Activated T-helper 17 cell treated with anti-CD3 and anti-CD28 coated beads, Interleukin-2, amount 50 U/mL, for 72 hours (primary cell): ENCODE measurements at places on chromosomes 4 and X.

DNA sequence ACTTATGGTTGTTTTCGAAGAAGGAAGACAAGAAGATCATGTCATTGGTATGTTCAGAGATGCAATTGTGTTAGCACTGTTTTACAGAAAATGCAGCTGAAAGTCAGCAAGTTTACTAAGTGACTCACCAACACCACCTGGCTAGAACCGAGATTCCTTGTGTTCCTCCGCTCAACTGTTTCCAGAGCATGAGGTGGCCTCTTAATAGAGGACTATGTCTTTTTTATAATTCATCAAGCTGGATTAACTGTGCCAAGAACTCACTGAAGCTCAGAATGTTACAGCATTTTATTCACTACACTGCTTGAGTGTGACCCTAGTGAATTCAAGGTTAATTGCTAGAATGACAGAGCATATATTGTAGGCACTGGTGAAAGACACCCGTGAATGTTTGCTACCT is 1573.5 kb upstream of the TENM3 start:
- H3K27ac ChIP-seq = no peak overlapping the region
- no peaks in the 10 kb centered on the region for H3K27me3 ChIP-seq
- ATAC-seq = no peak
- no peaks in the 10 kb centered on the region for H3K4me1 ChIP-seq
- no peaks in the 10 kb centered on the region for H3K36me3 ChIP-seq

GRCh38 chr4:77818602-77819403 is at the start of gene CNOT6L:
Gene CNOT6L (minus strand): TSS chr4:77819368. CDS start chr4:77819308, 60 bp downstream.
- H3K4me3 ChIP-seq = peak within 1 kb of the TSS; percentile 94
- H3K27me3 ChIP-seq = no peaks in the 10 kb centered on the region
- peak; percentile 34 for ATAC-seq
- H3K4me1 ChIP-seq = peaks cover 22% of the 10 kb centered on the region
- H3K36me3 ChIP-seq = peaks cover 37% of the 10 kb centered on the region

DNA sequence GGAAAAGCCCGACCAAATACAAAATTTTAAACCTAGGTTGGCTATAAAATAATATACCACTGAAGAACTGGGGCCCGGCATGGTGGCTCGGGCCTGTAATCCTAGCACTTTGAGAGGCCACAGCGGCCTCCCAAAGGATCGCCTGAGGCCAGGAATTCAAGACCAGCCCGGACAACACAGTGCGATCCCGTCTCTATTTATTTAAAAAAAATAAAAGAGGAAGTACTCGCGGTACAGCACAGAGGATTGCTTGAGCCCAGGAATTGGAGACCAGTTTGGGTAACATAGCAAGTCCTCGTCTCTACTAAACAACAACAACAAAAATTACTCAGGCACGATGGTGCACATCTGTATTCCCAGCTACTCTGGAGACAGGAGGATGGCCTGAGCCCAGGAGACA is 44.8 kb upstream of the CDKN2AIP start:
- H3K27me3 ChIP-seq = peaks cover 3% of the 10 kb centered on the region
- no peak overlapping the region for H3K27ac ChIP-seq
- H3K4me1 ChIP-seq = peaks cover 18% of the 10 kb centered on the region

- H3K4me3 ChIP-seq = no peak overlapping the region
- H3K4me1 ChIP-seq = no peaks in the 10 kb centered on the region
- no peaks in the 10 kb centered on the region for H3K36me3 ChIP-seq
- H3K27me3 ChIP-seq = no peaks in the 10 kb centered on the region
- no peak for ATAC-seq
Measured at GRCh38 chrX:10922159-10922558, 189.0 kb upstream of the HCCS start.

DNA sequence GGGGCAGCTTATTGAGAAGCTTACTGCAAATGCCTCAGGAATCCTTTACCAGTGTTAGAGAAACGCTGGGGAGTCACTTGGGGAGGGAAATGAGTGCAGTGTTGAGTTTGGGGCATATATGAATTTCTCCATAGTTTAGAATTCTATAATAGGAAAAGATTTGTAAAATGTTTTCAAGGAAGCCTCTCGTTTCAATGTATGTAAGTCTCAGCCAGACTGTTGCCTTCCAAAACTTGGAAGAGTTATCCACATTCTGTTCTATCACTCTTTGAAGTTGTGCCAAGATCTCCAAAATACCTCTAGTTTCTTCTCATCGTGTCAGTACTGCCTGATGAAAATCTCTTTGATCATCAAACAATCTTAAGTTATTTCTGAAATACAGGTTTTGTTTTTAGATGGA is 565 bp upstream of the LRCH2 start:
- no peak overlapping the region for H3K4me3 ChIP-seq
- H3K27me3 ChIP-seq = peaks cover 19% of the 10 kb centered on the region
- H3K27ac ChIP-seq = no peak overlapping the region
- no peaks in the 10 kb centered on the region for H3K4me1 ChIP-seq

DNA sequence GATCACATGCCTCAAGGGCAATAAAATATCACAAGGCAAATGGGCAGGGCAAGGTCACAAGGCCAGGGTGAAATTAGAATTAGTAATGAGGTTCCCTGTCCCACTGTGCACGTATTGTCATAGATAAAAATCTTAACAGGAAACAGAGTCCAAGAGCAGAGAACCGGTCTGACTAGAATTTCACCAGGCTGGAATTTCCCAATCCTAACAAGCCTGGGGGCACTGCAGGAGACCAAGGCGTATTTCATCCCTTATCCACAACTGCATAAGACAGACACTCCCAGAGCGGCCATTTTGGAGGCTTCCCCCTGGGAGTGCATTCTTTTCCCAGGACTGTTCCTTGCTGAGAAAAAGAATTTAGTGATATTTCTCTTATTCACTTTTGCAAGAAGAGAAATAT is 25.9 kb upstream of the PRDM5 start:
- ATAC-seq = no peak
- no peaks in the 10 kb centered on the region for H3K4me1 ChIP-seq
- H3K27me3 ChIP-seq = peaks cover 10% of the 10 kb centered on the region

DNA sequence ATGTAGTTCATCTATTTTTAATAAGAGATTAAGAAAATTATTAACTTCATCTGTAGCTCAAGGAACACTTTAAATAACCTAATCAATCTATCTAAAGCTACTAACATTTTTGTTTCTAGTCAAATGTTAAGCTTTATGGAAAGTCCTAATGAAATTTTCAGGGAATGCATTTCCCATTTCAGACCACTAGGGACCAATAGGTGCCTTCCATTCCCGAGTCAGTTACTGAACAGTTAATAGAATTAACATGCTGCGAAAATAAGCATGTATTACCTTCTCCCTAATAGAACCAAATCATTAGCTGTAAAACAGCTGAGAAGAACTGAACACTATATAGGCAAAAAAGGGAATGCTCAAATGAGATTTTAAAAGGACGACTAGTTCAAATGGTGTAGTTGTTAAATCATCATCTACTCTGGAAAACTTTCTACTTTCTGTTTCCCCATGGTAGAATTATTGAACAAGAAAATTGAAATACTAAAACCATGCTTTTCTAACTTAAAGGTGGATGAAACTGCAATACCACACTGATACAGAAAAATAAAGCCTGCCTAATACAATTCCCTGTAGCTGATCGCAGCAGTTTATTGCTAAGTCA is 22.5 kb downstream of the STX18 start:
- no peaks in the 10 kb centered on the region for H3K27me3 ChIP-seq
- ATAC-seq = no peak
- H3K4me1 ChIP-seq = peaks cover 19% of the 10 kb centered on the region
- no peaks in the 10 kb centered on the region for H3K36me3 ChIP-seq
- no peak overlapping the region for H3K27ac ChIP-seq

GRCh38 chr4:7787067-7787466 is 152.6 kb downstream of the AFAP1 start:
- H3K36me3 ChIP-seq = peaks cover 67% of the 10 kb centered on the region
- no peak for ATAC-seq
- H3K4me3 ChIP-seq = no peak overlapping the region
- H3K27me3 ChIP-seq = no peaks in the 10 kb centered on the region
- H3K4me1 ChIP-seq = peaks cover 17% of the 10 kb centered on the region
